ENCODE measurements at places on chromosomes 2 and 18. TPM values are rescaled to one million over a fixed set of nuclear protein-coding genes. Genes with fewer than 3 reads are reported as not detected.

DNA sequence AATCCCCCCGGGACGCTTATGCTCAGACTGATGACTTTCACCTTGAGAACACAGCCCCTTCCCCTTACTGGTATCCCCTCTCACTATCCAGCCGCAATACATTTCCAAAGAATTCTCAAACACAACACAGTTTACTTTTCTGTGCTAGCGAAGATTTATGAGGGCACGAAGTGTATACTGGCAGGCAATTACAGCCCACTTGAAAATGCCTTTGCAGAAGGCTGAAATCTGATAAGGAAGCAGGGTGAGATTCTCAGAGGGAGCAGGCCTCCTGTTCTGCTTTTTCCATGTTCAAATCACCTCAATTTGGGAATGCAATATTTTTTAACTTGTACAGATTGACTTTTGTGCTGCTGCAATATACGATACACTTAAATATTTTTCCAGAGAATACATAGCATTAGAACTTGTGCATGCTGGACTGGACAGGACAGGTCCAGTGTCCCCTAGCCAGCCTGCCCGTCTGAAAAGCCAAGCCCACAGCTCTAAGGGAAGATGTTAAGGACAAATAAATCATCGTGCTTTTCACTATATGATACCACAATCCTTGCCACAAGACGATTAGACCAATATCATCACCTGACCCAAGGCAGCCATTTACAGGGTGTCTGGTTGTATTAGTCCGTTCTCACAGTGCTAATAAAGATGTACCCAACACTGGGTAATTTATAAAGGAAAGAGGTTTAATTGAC lies 262.1 kb downstream of the EPHA4 start:
- no peak for DNase-seq

DNA sequence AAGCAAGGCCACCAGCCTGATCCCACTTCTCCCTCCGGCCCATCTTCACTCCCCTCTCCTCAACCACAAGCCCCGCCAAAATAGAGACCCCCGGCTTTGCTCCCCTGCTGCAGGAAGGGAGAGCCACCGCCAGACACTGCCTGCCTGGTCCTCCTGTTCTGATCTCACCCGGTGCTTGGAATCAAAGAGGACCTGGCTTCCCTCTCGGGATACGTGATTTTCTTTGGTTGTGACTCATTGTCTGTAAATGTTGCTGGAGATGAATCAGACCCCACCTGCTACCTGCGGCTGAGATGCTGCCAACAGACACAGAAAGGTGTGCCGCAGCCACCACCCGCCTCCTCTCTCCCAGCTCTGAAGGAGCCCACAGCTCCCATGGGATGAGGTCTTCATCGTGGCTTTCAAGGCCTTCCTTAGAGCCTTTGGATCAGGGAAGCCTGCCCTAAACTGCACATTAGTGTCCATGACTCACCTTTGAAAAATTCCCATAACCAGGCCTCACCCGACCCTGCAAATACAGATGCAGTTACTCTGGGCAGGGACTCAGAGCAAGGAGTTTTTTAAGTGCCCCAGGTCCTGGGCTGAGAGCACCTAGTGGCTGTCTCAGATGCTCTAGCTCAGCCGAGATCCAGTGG lies 79.4 kb upstream of the ZNF532 start:
- no peak for DNase-seq

- DNase-seq, result no peak
These were observed 34.6 kb upstream of the SLC14A1 start for GRCh38 chr18:45689396-45689795.

DNA sequence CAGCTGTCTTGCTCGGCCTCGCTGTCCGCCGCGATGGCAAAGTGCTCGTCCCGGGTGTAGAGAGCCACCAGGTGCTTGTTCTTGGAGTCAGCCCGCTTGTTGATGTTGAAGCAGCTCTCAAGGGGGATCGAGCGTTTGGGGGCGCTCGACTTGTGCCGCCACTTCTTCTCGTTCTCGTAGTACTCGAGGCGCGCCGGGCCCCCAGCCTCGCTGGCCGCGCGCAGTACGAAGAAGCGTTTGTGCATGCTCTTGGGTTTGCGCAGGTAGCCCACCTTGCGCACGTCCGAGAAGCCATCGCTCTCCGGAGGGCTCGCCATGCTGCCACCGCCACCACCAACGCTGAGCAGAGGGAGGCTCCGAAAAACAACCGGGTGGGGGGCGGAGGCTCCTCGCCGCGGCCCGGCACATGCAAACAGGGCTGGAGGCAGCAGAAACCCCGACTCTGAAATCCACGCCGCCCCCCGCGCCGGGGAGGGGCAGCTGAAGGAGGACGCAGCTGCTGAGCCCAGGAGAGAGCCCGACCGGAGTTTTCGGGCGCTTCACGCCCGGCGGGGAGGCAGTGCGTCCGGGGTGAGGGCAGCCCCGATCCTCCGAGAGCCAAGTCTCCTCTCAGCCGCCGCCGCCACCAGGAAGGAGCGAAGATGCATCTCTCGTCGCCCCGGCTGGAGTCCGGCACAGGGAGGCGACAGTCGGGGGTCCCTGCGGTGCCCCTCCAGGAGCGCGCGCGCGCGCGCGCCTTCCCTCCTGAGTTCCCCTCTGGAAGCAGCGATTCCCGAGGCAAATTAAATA lies 1.0 kb downstream of the IRS1 start:
- DNase-seq, result peak; percentile 73

DNA sequence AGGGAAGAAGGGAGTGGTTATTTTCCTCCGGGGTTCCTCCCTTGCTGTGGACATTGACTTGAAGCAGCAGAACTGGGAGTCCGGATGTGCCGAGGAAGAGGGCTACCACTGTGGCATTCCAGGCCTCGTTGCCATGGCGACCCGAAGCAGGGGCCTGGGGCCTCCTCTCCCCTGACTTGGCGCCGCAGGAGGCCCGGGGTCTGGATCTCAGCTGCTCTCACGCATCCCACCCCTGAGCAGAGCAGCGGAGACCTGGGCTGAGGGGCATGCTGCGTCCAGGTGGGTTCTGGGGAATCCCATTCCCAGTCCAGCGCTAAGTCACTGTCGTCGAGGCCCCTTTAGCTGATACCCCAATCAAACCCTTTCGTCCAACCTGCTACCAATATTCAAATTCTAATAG lies 100.2 kb downstream of the BCL11A start:
- DNase-seq, result no peak

- peak; percentile 61 for DNase-seq
These were observed 187.8 kb upstream of the SIX3 start for GRCh38 chr2:44753552-44754285.

DNA sequence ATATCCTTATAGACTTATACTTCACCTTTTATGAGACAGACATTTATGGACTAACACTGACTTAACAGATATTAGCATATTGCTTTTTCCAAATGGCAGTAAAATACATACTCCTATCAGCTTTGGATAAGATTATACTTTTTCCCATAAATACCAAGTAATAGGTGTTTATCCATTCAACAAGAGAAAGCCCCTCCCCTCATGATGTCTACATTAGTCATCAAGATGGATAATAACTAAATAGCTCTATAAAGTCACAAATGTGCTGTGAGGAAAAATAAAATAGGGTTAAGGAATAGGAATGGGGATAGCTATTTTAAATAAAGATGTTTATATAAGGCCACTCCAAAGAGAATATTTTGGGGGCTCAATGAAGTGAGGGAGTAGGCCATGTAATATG lies 39.4 kb downstream of the CSRNP3 start:
- no peak for DNase-seq

TUBB8B gene
- total RNA-seq, result not detected

- no peak for DNase-seq
These were observed 139.3 kb upstream of the CREB1 start for GRCh38 chr2:207390302-207391095.

DNA sequence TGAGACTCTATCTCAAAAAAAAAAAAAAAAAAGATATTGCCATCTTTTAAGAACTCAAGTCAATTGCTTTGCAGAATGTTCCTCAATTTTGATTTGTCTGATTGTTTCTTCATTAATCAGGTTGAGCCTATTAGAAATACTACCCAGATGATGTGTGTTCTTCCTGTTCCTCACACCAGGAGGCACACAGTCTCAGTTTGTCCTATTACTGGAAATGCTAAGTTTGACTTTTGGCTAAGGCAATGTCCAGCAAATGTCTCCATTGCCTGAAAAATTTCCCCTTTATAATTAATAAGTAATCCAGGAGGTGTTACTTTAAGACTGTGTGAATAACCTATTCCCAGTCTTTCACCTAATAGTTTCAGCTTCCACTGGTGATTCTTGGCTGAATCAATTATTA lies 28.4 kb downstream of the BOLA3 start:
- no peak for DNase-seq

DNA sequence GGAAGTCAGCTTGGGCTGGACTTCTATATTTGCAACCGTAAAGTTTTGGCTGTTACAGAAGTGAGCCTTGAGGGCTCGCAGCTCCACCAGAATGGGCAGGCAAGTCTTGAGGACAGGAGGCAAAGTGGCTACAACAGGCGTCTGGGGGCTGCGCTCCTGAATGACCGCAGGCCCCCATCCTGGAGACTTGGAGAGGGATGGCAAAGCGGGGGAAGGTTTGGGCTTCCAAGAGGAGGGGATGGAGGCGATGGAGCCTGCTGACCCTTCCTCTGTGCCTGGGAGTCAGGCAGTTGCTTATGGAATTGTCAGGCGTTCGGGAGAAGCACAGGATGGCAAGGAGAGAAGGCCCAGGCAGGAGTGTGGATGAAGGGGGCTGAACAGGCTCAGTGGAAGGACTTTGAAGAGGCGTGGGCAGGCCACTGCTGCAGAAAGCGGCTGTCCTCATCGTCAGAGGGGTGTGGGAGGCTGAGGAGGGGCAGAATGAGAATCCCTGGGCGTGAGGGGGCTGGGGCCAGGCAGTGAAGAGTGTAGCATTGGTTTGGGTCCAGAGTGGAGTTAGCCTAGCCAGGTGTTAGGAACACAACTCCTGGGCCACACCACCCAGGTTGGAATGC lies 72.3 kb downstream of the INHBB start:
- no peak for DNase-seq

- DNase-seq, result peak; percentile 27
These were observed 42.1 kb downstream of the TET3 start for GRCh38 chr2:74026687-74027241.

DNA sequence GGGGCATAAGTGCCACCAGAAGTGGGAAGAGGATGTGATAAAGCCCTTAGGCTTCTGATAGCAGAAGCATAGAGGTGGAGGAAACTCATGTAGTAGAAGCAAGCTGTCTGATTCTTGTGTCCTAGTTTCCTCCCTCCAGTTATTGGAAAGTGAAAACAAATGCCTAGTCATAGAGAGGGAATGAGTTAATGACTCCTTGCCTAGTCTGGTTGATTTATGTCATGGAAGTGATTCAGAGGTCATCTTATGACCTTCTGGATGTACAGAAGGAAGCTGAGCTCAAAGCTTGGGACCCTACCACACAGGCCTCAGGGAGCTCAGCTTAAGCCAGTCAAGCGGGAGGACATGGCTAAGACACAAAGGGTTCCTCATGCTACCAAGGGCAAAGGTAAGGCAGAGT lies 232.2 kb downstream of the THSD7B start:
- no peak for DNase-seq

DNA sequence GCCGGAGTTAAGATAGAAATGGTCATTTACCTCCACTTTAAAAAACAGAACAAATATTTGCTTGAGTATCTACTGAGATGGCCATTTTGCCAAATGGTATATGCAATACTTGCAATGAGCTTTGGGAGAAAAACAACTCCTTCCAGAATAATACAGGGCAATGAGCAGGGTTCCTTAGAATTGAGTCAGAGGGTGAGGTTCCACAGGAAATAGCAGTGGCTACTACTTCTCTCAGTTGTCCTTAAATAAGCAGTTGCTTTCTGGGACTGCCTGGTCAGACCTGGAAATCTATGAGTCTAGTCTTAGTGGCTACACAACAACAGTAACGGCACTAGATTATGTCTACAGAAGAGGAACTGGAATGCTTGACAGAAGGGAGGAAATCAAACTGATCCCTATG lies 80.9 kb upstream of the CCDC85A start:
- DNase-seq, result no peak

- DNase-seq, result no peak
These were observed 95.6 kb downstream of the FAM210A start for GRCh38 chr18:13630716-13631268.

DNA sequence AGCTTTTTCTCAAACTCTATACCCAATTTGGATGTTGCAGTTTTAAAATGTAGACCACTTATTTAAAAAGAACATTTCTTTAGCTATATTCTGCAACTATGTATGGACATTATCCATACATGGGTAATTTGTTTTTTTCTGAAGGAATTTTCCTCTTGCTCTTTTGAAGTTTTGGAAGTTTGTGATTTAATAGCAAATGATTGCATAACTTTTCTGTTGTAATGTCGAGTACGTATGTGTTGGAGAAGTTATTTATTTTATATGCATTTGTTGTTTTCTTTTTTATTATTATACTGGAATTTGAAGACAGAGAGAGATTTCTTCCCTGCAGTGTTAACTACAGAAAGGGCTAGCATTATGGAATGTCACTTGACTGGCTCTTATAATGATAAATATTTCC lies 207.7 kb upstream of the FANCL start:
- DNase-seq, result no peak

AGXT gene
- not detected for total RNA-seq

C2orf74 gene
- total RNA-seq, result 14.0 TPM

DNA sequence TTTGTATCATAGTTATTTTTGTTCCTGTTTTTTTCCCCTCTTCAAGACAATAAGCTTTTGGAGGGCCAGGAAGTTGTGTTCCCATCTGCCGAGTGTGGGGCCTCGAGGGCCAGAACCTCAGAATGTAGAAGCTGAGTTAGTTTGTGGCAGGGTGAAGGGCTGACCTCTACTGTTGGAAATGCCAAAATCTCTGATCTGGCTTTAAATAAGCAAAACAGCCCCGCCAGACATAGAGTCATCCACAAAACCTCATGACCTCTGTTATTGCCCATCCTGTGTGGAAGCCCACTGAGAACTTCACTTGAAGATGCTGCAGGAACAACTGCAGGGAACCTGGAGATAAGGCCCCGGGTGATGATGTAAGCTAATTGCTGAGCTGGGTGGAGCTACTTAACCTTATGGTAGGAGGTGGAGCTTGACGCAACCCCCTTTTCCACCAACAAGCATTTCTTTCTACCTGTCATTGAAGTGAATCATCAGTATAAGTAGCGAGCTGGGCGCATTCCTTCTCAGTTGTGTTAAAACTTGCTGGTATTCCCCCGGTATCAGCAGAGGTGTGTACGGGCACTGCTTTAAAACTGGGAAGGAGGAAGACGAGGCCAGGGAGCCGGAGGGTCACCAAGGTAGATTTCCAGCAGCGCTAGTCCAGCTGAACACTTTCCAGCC lies 177.2 kb downstream of the NEDD4L start:
- no peak for DNase-seq

DNA sequence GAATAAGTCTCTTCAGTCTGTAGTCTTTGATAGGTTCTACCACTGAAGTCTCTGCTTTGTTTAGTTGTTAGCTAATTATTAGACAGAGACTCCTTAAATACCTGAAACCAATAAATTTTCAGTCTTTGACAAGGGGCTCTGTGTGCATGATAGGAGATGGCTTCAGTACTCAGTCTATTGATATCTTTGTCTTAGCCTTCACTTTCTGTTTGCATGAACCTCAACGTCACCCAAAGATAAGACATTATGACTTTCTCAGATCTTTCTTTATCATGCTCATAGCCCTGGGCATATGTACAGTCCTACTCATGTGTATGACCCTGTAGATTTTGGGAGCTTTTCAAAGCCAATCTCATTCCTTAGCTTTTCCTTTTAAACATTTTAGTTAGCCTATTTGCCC lies 183.5 kb upstream of the GCFC2 start:
- no peak for DNase-seq

- no peak for DNase-seq
These were observed 649.4 kb upstream of the ZEB2 start for GRCh38 chr2:145169285-145169684.

GRCh38 chr2:69638630-69639029 lies 4.9 kb downstream of the AAK1 start:
- DNase-seq, result no peak

SERPINB4 gene
- not detected for total RNA-seq

- no peak for DNase-seq
These were observed 695 bp upstream of the BIRC6 start for GRCh38 chr2:32355976-32356680.

POTEC gene
- not detected for total RNA-seq
